ENCODE measurements at places on chromosomes 4 and X.

- DNase-seq, result peak; percentile 13
Observed at GRCh38 chr4:71732706-71733105, 51.2 kb downstream of the GC start.

DNA sequence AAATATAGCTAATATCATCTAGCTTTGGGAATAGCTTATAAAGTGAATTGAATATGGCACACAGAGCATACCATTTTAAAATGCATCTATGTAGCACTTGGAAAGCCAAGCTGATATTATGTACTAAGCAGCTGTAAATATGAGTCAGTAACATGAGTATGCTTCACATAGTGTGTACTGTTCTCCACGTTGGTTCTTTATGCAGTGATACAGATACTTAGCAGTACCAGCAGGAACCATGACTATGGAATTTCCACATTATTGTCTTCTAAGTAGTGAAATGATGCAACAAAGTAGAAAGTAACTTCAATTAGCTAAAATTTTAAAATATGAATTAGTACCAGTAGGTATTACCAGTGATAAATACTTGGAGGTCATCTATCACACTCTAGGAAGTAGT lies 320.1 kb downstream of the BMPR1B start:
- DNase-seq, result no peak

DNA sequence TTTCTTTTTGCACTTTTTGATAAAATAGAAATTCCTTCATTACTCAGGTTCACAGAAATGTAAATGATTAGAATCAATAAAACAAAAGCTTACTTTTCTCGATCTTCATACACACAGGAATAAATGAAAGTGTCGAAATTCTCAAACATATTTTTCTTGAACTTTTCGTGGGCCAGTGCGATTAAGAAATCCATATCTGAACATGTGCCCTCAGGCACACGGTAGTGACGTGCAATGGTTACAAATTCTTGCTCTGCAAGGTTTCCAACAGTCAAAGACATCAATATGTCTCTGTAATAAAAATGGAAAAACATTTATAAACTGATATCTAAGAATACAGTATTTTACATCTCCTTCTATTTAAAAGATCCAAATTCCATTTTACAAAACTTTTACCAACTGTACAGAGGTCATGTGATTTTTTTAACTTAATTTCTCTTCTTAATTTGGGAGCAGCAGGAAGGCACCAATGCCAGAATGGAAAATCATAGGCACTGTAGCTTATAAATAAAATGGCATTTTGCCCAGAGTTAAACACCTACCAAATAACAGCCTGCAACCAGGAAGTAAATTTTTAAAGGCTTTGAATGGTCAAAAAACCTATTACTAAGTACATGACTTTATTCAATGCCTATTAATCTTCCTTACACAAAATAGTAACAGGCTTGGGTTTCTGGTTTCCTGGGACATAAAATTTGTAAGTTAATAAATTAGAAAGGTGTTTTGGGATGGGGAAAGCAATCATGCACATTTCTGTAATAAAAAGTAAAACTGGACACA lies 165.0 kb downstream of the EFHC2 start:
- DNase-seq, result no peak

GRCh38 chrX:37993837-37994619 lies 12.3 kb upstream of the SYTL5 start:
- peak; percentile 46 for DNase-seq

GRCh38 chr4:178778496-178778895 lies 1336.3 kb upstream of the AGA start:
- no peak for DNase-seq

GRCh38 chrX:119273420-119274192 lies 37.5 kb downstream of the PGRMC1 start:
- DNase-seq, result no peak

- DNase-seq, result no peak
Observed at GRCh38 chrX:134624046-134624430, 34.2 kb downstream of the PLAC1 start.

DNA sequence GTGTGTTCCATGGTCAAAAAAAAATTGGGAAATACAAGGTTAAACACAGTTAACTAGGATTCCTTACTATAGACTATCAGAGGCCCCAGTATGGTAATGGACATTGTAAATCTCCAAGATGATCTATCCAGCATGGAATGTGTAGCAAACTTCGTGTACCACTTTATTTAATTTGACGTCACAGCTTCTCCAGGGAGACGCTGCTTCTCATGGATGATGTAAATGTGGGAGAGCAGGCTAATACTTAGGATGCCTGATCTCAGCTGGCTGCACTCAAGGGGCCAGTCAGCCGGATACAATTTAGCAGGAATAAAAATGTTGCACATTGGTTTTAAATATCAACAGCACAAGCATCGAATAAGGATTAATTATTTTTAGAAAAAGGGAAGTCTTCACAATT lies 111.7 kb upstream of the HPF1 start:
- no peak for DNase-seq

DNA sequence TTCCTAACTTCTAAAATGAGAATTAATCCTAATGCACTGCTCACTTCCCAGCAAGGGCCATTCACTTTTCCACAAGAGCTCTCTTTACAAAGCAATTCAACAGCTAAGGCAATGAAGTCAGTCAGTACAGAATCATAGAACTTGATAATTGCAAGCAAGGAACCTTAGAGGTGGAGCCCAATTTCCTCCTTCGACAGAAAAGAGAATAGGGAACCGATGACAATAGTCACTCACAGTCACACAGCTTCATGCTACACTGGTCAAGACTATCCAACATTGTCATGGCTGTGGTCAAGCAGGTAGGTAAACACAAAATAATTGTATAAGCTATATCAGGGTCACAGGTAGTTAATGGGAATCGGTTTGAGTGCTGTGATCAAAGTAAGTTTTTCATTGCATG lies 90.0 kb downstream of the ELOVL6 start:
- DNase-seq, result no peak

GRCh38 chrX:135512508-135513129 lies 7.8 kb upstream of the INTS6L start:
- DNase-seq, result no peak

DNA sequence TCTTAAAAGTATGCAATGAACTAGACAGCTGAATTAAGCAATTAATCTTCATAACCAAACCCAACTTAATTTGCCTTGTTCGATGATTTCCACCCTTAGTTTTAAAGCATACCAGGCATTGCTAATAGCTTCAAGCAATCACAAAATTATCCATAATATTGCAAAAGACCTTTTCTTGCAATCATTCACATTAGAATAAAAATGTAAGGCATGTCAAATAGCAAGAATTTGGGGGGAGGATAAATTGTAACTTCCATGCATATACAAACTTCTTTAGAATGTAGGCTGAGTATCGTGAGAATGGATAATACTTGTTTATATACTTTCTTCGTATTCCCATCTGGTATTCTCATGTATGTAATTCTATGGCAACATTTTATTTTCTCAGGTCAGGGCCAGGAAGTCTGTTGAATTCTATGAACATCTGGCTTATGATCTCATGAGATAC lies 28.7 kb upstream of the BMP2K start:
- no peak for DNase-seq

- no peak for DNase-seq
Observed at GRCh38 chr4:1323635-1324442, 23.2 kb upstream of the UVSSA start.

DNA sequence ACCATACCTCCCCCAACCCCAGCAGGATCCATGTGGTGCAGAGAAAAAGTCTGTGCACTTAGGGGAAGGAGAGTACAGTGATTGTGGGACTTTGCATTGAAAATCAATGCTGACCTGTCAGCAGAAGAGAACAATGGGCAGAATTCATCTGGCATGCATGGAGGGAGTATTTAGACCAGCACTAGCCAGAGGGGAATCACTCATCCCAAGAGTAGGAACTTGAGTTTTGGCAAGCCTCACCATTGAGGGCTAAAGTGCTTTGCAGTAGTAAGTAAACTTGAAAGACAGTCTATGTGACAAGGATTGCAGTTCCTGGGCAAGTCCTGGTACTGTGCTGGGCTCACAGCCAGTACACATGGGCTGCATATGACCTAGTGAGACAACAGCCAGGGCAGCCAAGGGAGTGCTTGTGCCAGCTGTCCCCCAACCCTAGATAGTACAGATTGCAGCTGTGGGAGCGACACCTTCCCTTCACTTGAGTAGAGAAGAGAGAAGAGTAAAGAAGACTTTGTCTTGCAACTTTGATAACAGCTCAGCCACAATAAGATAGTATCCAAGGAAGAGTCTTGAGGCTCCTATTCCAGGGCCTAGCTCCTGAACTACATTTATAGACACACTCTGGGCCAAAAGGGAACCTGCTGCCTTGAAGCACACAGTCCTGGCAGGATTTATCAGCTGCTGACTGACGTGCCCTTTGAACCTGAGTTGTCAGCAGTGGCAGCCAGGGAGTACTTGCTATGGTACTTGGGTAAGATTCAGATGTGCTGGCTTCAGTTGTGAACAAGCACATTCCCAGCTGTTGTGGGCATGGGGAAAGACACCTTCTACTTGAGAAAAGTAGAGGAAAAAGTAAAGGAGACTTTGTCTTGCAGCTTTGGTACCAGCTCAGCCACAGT lies 48.7 kb downstream of the HDX start:
- no peak for DNase-seq

- no peak for DNase-seq
Observed at GRCh38 chr4:112848911-112849310, 200.5 kb upstream of the ANK2 start.

- no peak for DNase-seq
Observed at GRCh38 chr4:187070158-187070557, 346.5 kb upstream of the FAT1 start.

DNA sequence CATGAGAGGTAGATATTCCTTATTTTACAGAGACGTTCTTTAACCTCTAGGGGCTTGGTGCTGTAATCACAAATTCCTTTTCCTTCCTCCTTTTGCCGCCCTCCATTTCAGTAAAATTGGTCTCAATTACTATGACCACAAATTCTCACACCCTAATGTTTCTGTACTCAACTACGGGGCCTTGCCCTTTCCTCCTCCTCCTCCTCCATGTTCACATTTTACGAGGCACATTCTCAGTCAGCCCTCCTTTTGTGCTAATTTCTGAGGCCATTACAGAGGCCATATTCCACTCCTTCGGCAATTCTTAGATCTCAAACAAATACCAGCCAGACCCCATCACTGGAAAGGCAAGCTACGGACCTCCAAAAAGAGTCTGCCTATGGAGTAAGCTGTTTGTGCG lies 92.1 kb downstream of the SH3KBP1 start:
- peak; percentile 79 for DNase-seq

GRCh38 chr4:165364452-165365080 lies 14.2 kb upstream of the CPE start:
- no peak for DNase-seq

DNA sequence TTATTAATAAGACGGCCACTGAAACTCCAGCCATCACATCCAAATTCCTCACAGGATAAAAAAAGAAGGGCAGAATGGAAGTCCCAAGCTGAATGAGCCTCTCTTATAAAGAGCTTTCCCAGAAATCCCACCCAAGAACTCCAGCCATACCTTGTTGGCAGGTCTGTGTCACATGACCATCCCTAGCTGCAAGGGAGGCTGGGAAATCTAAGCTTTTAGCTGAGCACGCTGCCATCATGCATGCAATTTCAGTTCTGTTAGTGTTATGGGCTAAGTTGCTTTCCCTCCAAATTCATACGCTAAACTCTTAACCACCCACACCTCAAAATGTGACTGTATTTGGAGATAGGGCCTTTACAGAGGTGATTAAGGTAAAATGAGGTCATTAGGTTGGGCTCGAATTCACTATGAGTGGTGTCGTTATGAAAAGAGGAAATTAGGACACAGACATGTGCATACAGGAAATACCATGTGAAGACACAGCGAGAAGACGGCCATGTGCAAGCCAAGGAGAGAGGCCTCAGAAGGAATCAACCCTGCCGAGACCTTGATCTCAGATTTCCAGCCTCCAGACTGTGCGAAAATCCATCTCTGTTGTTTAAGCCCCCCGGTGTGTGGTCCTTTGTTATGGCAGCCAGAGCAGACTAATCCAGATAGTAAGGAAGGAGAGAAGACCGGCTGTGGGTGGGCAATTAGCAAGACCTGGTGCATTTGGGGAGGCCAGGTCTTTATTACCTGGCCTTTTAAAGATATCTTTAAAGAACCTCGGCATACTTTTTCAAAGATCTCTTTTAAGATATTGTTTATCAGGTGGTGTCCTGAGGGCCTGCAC lies 317.6 kb downstream of the BCOR start:
- peak; percentile 72 for DNase-seq

DNA sequence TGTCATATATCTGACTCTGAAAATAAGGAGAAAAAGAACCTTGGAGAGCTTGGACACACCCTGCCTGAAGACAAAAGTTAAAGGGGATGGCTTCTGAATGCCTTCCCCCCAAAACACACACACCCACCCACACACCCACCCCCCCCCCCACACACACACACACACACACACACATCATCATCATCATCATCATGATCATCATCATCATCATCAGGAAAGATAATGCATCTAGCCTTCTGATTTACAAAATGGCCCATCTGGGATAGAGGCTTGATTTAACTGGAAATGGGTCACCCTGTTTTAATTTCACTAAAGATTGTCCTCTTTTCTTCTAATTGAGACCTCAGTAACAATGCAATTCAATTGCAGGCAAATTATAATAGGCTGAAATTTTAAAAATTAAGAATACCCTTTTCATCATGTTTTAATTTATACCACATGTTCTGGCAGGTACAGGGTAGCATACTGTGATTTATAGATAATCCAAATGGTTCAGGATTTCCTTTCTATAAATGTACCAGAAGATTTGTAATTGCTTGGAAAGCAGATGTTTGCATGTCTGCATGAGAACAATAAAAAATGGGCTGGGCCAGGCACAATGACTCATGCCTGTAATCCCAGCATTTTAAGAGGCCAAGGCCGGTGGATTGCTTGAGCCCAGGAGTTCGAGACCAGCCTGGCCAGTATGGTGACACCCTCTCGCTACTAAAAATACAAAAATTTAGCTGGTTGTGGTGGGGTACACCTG lies 56.5 kb downstream of the TRIM2 start:
- DNase-seq, result no peak

DNA sequence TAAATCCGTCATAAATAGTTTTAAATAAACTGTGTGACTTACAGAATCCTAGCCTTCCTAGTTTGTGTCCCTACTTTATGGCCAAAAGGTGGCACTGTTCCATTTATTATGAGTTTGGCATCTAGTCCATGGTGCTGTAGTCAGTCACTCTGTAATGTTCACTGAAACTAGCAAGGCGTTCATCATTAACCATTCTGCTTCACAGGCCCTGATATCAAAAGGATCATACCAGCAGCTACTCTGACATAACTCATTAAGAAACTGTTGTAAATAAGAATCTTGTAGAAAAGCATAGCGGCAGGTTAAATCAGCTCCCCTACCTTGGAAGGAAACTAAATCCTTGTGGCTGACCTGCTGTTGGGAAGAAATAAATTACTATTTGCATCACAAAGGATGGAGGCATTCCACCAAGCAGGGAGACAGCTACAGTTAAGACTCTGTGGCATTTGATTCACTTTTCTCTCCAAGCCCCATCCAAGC lies 919.6 kb upstream of the DIAPH2 start:
- DNase-seq, result peak; percentile 32

GRCh38 chr4:152100379-152101201 lies 339.8 kb upstream of the GATB start:
- no peak for DNase-seq

DNA sequence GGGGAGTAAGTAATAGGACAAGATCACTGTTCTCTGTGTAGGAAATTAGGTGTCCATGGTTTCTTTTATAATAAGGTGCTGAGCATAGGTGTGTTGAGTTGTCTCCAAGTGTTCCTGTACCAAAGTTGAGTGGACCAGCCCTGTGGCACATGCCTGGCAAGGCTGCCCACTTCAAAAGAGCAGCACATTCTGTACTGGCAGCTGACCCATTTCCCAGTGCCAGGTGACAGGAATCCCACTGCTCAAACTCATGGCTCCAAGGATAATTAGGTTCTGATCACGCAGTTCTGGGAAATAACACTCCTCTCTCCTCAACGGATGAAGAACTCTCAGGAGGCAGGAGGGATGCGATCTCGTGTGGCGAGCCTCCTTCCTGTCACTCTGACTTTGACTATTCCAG lies 12.8 kb upstream of the LGI2 start:
- no peak for DNase-seq
